ENCODE measurements at places on chromosomes 3 and 15.

DNA sequence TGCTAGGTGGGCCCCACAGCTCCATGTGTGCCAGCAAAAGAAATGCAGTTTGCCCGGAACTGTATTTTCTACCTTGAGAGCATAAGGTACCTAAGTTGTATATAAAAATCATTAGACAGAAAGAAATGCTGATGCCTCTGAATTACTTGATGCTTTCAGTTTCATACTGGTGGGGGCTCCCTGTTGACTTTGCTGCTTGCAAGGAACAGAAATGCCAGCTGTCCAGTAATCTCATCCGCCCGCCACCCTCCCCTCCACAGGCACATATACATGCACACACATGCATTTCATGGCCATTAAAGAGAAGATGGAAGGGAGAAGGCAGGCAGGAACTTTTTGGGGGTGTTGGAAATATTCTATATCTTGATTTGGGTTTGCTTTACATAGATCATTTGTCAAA lies 38.4 kb downstream of the LIMD1 start:
- no peak for DNase-seq

DNA sequence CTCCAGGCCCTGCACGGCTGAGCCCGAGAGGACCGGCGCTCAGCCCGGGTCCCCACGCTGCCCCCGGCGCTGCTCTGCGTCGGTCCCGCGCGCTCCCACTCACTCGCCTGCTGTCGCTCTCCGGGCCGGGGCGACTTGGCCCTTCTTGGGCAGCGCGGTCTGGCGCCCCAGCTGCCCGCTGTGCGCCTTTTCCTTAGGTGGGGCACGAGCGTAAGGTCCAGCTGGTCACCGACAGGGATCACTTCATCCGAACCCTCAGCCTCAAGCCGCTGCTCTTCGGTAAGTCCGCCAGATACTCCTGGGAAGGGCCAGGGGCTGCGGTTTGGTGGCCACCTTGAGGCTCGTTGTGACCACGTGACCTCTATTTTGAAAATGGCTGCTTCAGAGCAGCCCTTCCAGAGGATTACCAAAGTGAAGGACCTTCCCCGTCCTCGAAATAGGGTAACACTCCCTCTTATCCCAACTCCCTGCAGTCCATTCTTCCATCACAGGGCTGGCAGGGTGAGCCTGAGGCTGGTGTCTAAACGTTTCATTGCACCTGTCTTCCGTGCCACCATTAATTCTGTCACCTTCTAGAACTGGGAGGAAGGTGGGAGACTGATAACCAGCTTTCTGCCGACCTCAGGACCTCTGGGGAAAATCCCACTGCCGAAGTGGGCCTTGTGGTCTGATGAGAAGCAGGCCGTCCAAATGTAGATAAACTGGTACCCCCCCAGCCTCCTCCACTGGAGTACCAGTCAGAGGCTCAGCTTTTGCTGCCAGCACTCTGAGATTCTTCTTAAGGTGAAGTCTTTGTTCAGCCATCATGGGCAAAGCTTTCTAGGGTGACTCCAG lies 812 bp downstream of the P4HTM start:
- no peak for DNase-seq

DNA sequence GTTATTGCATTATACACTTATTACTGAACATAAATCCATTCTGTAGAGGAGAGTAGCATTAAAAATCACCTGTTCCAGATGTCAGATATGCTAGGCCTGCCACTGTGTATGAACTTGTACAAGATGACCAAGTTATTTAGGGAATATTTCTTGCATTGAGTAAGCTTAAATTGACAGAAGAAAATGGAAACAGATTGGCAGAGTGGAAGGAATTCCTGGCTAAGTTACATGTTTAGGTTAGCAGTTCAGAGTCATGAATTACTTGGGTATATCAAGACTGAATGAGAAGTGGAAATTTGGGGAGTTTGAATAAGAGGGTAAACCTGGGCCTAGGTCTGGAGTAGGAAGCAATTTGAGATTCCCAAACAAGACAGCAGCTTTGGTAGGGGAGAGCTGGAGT lies 44.6 kb downstream of the ARHGAP31 start:
- no peak for DNase-seq

- no peak for DNase-seq
These were observed 103.5 kb downstream of the CD47 start for GRCh38 chr3:107987036-107987939.
